ENCODE measurements at places on chromosomes 5 and 9.

GRCh38 chr5:135996611-135997010, 32.2 kb upstream of the TGFBI start:
- DNase-seq: no peak

- DNase-seq: no peak
These were observed 33.1 kb downstream of the RASA1 start for GRCh38 chr5:87300744-87301143.

DNA sequence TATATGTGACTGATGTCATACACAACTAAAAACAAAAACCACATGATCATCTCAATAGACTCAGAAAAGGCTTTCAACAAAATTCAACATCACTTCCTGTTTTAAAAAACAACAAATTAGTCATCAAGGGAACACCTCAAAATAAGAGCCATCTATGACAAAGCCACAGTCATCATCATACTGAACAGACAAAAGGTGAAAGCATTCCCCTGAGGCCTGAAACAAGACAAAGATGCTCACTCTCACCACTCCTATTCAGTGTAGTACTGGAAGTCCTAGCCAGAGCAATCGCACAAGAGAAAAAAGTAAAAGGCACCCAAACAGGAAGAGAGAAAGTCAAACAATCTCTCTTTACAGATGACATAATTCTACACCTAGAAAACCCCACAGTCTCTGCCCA, 893.5 kb upstream of the EDIL3 start:
- no peak for DNase-seq

GRCh38 chr9:91817493-91818224, 132.4 kb downstream of the ROR2 start:
- no peak for DNase-seq

DNA sequence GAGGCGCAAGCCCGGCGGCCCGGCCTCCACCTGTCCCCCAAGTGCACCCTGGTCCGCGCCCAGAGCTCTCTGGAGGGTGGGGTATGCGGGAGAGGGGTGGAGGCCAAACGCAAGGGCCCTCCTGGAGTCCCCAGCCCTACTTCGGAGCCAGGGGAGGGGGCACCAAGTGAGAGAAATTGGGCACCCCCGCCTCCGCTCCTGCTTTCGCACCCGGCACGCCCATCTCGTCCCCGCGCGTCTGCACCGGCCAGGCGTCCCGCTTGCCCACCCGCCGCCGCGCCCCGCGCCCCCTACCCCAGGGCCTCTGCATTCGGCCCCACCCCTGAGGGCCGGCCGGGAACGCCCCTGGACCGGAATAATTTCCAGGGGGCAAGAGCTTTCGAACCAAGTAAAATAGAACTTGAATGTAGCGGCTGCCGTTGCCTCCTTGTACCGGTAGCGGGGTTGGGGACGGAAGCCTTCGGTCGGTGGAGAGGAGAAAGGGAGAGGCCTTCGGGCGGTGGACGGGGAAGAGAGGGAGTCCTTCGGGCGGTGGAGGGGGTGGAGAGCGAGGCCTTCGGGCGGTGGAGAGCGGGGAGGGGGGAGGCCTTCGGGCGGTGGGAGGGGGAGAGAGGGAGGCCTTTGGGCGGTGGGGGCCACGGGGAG, 694 bp upstream of the PHPT1 start:
- DNase-seq: peak; percentile 50

- no peak for DNase-seq
These were observed 188.8 kb downstream of the FBN2 start for GRCh38 chr5:128349044-128349858.

DNA sequence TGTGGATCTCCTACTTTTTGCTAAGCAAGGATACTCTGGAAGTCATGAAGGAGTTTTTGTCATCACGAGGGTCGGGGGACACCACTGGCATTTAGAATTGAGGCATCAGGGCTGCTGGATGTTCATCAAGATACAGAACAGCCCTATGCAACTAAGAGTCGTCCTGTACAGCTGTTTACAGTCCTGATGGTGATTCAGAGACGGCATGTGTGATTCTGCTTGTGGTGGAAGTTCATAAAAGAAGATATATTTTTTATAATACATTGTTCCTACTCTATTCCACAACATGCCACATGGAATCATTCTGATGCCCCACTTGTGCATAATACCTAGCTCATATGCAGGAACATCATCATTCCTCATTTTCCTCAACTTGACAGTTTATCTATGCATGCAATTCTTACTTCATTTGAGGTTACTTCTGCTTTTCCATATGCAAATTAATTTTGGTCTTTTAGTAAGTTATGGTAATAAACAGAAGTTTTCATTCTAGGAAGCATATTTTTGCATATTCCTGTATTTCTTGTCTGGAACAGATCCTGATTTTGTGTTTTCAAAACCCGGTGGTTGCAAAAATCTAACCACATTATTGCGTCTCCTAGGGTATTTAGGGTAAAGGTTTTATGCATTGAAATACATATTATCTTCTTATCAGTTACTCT, 155.2 kb downstream of the ARHGEF28 start:
- DNase-seq: no peak

GRCh38 chr5:5373351-5373989, 49.0 kb upstream of the ICE1 start:
- no peak for DNase-seq

GRCh38 chr5:76684756-76685519, 31.0 kb upstream of the F2R start:
- no peak for DNase-seq

- DNase-seq: no peak
These were observed 126.8 kb downstream of the SLC1A3 start for GRCh38 chr5:36733183-36733582.

GRCh38 chr9:70466976-70467561, 52.6 kb upstream of the KLF9 start:
- DNase-seq: no peak

DNA sequence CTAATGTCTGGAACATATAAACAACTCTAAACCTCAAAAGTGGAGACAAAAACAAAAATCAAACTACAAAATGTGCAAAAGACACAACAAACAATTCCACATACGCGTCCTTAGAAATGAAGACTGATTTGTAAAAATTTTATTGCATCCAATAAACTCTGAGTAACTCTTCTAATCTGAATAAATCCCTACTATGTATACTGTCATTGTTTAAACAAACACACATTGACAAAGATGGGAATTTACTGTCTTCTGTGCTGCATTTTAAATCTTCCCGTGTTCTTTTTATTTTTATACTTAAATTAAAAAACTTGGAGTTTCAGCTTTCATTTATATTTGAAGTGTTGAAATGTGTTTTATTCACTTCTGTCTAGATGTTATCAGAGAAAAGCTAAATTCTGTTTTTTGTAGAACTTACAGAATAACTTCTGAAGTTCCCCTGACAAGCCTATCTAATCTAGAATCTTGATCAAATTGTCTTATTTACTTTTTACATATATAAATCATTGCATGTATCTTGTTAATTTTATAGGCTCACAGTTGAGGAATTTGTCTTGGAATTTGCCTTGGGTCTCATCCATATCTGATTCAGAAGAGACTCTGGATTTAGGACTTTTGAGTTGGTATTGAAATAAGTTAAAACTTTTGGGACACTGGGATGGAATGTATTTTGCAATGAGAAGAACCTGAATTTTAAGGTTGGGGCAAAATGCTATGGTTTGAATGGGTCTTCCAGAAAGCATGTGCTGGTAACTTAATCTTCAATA, 2064.4 kb upstream of the C9orf72 start:
- DNase-seq: no peak

- DNase-seq: no peak
These were observed 92.6 kb downstream of the WDR70 start for GRCh38 chr5:37471666-37472197.

GRCh38 chr5:154593071-154593470, 115.0 kb upstream of the HAND1 start:
- DNase-seq: no peak

- no peak for DNase-seq
These were observed 38.2 kb downstream of the CPEB4 start for GRCh38 chr5:173926359-173926758.

GRCh38 chr5:42267091-42267490, 156.1 kb upstream of the GHR start:
- DNase-seq: no peak
